ENCODE measurements at places on chromosomes 11 and 22.

GRCh38 chr11:134949121-134950090 lies 537.4 kb upstream of the B3GAT1 start:
- H3K36me3 ChIP-seq: no peaks in the 10 kb centered on the region
- H3K4me3 ChIP-seq: no peak overlapping the region
- peaks cover 2% of the 10 kb centered on the region for H3K4me1 ChIP-seq

DNA sequence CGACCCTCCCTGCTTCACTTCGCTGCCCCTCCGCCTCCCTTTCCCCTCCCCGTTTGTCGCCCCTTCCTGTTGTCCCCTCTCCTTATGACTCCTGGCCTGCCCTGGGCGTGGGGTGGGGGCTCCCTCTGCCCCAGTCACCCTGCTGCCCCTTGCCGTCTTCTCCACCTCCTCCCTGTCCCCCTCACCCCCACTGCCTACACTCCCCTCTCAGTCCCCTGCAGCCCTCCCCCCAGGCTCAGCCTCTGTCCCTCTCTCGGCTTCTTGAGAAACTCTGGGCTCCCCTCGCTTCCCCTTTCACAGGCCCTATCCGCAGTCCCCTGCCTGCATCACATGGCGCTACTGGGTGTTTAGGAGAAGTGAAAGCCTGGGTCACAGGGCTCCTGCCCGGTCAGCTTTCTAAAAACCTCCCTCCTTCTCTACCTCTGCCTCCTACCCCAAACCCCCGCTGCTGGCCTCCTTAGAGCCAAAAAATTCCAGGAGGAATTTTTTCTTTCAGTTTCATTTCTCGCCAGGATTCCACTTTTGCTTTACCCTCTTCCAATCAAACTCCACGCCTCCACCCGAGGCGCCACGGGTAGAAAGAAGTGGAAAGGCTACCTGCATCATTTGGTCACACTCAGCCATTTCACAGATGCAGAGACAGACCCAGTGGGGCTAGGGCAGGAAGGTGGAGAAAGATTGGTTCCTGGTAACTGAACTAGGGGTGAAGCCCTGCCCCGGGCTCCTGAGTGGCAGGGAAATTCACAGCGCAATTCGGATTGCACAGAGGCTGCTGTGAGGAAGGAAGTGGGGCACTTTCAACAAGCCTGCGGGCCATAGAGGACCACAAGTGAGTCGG lies at the start of gene SLC15A3:
SLC15A3 (minus strand) TSS at position 273 of the 838 bp plus-strand sequence. CDS start 625 bp downstream, outside the sequence.
- no peaks in the 10 kb centered on the region for H3K36me3 ChIP-seq
- peak; percentile 92 for DNase-seq
- peak within 1 kb of the TSS; percentile 60 for H3K27ac ChIP-seq
- peak within 1 kb of the TSS; percentile 40 for H3K4me3 ChIP-seq
- no peaks in the 10 kb centered on the region for H3K27me3 ChIP-seq
- no peaks in the 10 kb centered on the region for H3K4me1 ChIP-seq

- peak overlapping the region; percentile 71 for H3K27ac ChIP-seq
- DNase-seq: no peak
- H3K36me3 ChIP-seq: no peaks in the 10 kb centered on the region
- H3K4me3 ChIP-seq: peak overlapping the region; percentile 93
- H3K4me1 ChIP-seq: no peaks in the 10 kb centered on the region
These were observed 1.2 kb downstream of the DDX6 start for GRCh38 chr11:118789501-118790356.

GRCh38 chr11:110720431-110721275 lies 8.4 kb upstream of the ARHGAP20 start:
- no peak for DNase-seq
- H3K36me3 ChIP-seq: no peaks in the 10 kb centered on the region
- no peak overlapping the region for H3K4me3 ChIP-seq
- no peaks in the 10 kb centered on the region for H3K27me3 ChIP-seq

GRCh38 chr11:3089236-3090061 lies 32.2 kb upstream of the CARS1 start:
- DNase-seq: peak; percentile 62
- H3K36me3 ChIP-seq: peaks cover 2% of the 10 kb centered on the region
- H3K4me1 ChIP-seq: no peaks in the 10 kb centered on the region
- H3K4me3 ChIP-seq: no peak overlapping the region
- H3K27me3 ChIP-seq: no peaks in the 10 kb centered on the region

GRCh38 chr22:17743661-17744411 lies 30.4 kb downstream of the BID start:
- H3K27ac ChIP-seq: no peak overlapping the region
- no peaks in the 10 kb centered on the region for H3K36me3 ChIP-seq
- no peak overlapping the region for H3K4me3 ChIP-seq
- no peak for DNase-seq
- H3K4me1 ChIP-seq: no peaks in the 10 kb centered on the region
